Common myeloid progenitor, CD34-positive (primary cell): ENCODE measurements at places on chromosomes 2 and 18.
A peak's percentile ranks its signal among the peaks of the same experiment; 100 is the strongest.

DNA sequence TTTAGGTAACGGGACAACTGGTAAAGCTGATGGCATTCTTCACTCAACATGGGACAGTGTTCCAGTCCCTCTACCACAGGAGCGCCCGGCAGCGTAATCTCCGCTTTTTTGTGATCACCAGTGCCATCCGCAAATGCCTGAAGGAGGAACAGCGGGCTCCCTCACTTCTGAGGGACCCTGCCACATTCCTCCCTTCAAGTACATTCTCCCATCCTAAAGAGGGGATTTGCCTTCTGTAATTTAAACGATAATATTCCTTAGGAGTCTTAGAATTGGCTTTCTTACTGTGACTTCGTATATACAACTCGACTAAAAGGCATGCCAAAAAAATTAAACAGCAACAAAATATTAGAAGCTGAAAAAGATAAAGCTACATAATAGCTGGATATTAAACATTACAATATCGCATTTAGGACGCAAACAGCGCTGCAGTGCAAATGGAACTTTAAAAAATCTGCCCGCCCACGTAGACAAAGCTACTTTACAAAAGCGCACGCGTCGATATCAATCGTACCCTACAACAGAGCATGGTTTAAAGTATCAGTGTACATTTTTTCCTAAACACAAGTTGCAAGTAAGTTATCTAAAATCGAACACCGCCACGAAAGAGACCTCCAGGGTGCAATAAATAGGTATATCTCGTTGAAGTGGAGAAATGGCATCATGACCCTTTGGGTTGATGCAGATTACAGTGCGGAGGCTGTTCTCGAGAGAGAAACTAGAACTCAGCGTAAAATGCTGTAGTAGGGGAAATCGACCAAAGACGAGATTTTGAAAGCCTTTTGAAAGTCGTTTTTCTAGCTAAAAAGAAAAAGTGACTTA is 2.3 kb upstream of the VSNL1 start:
- DNase-seq, result no peak

DNA sequence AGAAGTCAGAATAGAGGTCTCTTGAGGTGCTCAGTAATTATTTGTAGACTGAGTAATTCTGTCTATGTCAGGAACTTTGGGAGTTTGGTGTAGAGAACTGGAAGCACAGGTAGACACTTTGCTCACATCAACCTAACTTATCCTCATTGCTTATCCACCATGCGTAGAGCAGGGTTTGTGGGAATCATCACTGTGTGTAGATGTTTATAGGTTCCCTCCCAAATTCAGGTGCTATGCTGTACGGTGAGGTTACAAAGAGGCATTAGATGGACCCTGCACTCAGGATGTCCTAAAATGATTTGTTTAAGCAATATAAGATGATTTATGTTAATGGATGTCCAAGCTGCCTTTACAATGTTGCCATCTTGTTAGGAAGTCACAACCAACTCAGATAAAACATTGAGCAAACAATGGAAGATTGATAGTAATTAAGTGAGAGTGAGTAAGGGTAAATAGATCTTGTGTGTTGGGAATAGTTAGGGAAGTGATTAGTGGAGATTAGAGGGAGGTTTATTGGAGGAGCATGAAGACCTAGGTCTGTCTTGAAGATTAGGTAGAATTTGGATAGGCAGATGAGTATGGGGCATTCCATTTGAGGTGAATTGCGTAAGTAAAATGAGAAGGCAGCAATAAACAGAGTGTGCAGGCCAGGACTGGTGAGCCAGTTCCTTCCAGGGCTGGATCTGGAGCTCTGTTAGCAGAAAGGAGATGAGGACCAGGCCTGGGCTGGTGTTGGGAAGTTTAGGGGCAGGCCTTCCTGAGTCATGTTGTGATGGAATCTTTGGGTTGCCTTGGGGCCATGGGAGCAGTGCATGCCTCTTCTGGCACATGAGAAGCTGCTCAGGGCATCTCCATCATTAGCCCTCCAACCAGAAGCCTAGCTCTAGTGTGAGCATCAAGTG is 12.1 kb downstream of the EPAS1 start:
- no peak for DNase-seq

DNA sequence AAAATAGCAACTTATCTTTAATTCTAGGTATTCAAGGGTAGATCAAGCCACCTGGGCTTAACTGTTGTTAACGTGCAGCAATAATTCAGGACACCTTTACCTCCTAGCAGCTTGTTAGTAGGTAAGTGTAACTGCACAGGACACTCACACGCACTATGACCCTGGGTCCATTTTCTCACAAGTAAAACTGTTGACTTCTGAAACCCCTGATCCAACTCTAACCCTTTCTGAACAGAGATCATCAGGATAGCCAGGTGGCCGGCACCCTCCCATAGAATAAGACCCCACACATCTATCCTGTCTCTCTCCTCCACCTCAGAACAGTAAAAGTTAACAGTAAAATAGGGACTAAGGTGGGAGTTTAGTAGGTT is 610 bp downstream of the SPC25 start:
- no peak for DNase-seq

DNA sequence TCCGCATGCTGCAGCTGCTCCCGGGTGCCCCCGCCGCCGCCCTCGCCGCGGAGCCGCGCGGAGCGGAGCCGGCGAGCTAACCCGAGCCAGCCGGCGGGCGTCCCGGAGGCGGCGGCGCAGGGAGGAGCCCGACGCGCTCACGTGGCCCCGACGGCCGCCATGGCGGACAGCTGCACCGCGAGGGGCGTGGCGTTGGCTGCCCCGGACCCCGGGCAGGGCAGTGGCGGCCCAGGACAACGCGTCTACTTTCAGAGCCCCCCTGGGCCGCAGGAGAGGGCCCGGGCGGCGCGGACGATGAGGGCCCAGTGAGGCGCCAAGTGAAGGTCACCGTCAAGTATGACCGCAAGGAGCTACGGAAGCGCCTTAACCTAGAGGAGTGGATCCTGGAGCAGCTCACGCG is 30.0 kb upstream of the CCNYL1 start:
- DNase-seq, result no peak

DNA sequence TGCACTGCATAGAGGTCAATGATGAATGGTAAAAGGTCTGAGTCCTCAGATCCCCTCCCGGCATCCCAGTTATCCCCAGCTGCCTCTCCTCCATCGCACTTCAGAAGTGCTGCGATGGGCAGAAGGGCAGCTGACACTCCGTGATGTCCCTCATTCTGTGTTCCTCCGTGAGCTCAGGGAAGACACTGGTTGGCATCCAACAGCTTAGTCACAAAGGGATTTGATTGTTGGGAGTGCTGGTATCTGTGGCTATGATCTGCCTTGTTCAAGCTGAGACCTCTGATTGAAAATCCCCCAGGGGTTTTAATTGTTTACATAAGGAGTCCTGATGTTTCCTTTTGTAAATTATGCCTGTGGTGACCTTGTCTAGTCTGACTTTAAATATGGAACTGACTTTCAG is 19.0 kb upstream of the SAG start:
- no peak for DNase-seq

GRCh38 chr2:187138265-187138664 is 289.3 kb upstream of the ZSWIM2 start:
- peak; percentile 47 for DNase-seq

- no peak for DNase-seq
These were observed 15.6 kb downstream of the ILKAP start for GRCh38 chr2:238187618-238188548.

GRCh38 chr2:105308382-105309146 is 21.0 kb downstream of the TGFBRAP1 start:
- DNase-seq, result no peak

- no peak for DNase-seq
These were observed 133.2 kb upstream of the TMEM18 start for GRCh38 chr2:810397-810796.

GRCh38 chr2:55907686-55908085 is 15.9 kb downstream of the EFEMP1 start:
- DNase-seq, result no peak

GRCh38 chr2:66771359-66771976 is 336.5 kb downstream of the MEIS1 start:
- DNase-seq, result no peak

DNA sequence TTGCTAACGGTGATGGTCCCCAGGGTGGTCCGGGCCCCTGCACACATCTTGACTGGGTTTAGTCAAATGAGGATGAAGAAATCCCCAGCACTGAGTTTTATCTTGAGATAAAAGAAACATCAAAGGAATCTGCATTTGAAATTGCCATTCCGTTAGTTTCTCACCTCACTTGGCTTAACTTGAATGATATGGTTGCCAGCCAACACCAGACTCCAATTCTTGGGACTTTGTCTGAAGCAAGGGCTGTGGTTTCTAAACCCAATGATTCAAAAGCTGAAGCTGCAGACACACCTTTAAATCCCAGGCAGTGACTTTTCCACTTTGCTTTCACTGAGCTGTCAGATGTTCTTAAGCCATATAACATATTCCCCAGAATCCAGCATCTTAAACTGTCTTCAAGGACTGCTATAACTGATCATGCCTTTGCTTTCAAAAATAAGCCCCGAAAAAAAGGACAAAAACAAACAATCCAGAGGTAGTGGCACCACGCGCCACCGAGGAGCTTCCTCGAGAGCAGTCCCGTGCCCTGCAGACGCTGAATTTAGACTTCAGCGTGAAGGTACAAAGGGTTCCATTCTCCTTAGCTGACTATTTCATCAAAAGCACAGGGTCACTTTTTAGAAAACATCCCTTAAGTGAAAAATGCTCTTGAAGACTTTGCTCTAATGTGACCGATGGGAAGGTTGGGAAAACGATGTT is 189.3 kb downstream of the HDAC4 start:
- DNase-seq, result no peak

DNA sequence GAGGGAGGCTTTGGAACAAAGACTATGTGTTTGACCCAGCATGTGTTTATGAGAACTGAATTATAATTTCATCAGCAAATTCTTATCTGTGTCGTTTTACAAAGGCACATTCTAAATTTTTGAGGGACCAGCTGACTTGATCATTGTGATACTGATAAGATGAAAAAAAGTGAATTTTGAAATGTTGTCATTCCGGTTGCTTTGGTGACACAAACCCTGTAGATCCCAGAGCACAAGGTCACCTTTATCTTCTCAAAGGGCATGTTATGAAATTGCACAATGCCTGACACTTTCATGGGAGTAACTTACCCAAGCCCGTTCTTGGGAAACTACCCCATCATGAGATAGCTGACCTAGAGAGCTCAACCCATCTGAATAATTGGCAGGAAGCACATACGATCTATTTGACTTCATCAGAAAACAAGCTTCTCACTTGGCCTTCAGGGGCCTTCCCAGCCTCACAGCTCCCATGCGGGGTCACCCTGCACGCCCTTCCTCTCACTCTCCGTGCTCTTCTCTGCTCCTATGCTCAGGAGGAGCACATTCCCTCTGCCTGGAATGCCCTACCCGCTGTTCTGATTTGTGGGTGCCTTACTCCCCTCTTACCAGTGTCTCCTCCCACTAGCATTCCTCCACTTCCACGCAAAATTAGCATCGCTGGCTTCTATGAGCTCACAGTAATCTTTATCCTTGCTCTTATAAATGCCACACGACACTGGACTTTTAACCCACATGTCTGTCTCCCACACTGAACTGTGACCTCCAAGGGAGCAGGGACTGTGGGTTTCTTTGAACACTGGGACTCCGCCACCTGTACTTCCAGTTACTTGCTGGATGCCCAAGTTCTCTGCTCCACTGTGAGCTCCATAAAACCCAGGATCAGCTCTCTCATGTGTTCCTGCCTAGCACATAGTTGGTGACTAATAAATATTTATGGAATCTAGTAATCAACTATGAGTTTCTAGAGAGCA is 555.8 kb upstream of the ID2 start:
- no peak for DNase-seq

GRCh38 chr2:59005836-59006615 is 764.9 kb upstream of the FANCL start:
- DNase-seq, result no peak

DNA sequence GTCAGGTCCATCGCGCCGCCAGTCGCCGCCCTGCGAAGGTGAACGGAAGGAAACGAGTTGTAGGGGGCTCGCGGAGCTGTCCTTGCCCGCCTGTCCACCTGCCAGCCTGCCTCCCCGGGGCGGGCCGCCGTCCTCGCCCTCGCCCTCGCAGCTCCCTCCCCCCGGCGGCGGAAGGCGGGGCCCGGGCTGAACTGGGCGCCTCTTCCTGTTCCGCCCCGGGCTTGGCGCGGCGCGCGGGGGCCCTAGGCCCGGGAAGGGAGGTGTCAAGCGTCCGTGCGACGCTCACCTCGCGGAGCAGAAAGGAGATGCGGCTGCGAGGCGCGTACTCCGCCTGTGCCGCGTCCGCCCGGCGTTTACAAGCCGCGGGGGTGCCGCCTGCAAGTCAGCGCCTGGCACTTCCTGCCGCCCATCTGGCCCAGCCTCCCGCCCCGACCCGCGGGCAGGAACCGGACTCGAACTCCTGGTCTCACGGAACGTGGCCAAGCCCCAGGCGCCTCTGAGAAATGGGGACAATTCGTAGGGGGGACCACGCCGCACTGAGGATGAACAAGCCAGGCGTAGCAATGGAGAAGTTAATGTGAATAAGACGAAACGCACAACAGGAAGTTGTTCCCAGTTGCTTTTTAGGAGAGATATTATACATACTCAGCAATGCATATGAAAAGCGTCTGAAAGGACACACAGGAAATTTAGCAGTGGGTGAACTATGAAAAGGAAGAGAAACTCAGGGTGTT is at the start of gene CNPPD1:
Gene CNPPD1 (minus strand): TSS at position 108 of the 734 bp plus-strand sequence. CDS start 97 bp downstream, at position 11.
- peak; percentile 81 for DNase-seq

DNA sequence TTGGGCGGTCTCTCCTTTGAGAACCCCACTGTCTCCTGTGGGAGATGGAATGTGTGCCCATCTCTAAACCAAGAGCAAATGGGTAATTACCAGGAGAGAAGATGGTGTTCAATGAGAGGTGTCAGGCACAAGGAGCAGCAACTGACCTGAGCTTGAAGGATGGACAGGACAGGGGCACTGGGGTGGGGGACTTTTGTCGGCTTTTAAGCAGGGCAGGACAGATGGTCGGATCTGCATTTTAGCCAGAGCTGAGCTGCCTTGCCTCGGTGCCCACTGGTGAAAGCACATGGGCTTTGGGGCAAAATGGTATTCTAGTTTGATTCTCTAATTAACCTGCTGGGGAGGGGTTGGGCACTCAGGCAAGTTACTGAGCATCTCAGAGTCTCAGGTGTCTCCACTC is 98.0 kb downstream of the INHBB start:
- no peak for DNase-seq

- peak; percentile 39 for DNase-seq
These were observed 38.4 kb downstream of the ROCK1 start for GRCh38 chr18:21073180-21073579.

- DNase-seq, result no peak
These were observed 277.7 kb upstream of the ERBB4 start for GRCh38 chr2:212816267-212816666.

- DNase-seq, result no peak
These were observed 320.2 kb downstream of the TMX3 start for GRCh38 chr18:68394705-68395104.

DNA sequence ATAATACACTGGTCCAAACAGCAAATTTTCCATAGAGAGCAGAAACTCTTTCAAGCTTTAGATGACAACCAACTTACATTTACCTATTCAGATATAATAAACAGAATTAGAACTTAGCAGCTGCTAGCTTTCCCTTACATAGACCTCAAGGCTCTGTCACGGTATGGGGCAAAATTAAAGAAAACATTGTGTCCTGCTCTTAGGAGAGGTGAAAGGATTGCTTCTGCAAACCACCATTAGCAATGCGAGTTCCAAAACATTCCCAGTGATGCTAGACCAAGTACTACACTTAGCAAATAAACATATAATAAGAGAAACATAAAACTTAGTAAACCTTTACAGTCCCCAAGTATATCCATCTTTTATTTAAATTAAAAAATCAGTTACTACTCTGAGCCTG is 183.3 kb downstream of the CAMKMT start:
- no peak for DNase-seq

GRCh38 chr2:74884118-74884762 is 50.3 kb downstream of the HK2 start:
- no peak for DNase-seq

- DNase-seq, result peak; percentile 79
These were observed 186.8 kb downstream of the ZNF521 start for GRCh38 chr18:25164848-25165811.
